ENCODE measurements at places on chromosomes 3 and 15.

DNA sequence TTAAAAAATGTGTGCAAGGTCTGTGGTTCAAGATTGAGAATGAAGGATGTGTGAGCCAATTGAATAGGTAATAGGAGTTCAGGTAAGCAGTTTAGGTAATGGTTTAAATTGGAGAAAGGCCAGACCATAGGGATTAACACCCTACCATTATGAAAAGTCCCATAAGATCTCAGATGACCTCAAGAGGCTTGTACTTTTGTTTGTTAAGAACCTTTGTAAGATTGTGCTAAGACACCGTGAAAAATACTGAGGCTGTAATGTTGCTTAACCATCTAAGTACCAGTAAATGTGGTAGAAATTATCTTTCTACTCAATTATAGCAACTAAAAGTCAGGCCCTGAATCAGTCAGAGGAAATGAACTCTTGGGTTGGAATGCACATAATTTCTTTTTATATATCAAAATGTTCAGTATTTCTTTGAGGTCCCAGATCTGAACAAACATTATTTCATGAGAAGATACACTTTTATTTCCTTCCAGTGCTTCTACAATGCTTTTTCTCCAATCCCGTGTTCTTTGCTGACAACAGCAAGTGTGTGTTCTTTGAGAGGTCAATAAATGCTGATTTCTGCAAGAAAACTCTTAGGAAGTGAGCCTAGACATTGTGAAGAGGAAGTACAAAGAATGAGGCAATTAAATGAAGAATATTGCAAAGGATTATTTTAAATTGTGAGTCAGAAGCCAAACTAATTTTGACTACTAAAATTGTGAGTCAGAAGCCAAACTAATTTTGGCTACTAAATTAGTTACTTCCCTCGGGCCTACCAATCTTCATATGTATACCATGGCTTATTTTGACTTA is 66.4 kb downstream of the TCF12 start:
- DNase-seq, result no peak

GRCh38 chr3:6549296-6549695 is 311.6 kb upstream of the GRM7 start:
- DNase-seq, result no peak

- no peak for DNase-seq
Measured at GRCh38 chr15:44682211-44682610, 18.7 kb upstream of the SPG11 start.

DNA sequence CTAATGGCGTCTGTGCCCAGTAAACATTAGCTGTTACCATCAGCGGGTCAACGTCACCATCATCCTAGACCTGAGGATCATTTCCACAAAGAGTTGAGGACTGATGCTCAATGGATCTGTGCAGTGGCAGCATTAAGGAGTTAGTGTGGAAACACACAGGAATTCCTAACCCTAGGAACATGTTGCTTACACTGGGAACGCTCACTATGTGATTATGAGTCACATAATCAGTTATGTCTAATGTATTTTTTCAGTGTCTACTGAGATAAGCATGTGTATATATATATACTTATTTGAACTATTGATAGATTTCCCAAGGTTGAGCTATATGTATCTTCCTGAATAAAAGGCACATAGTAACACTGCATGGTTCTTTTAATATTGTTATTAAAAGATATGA is 19.0 kb downstream of the ARNT2 start:
- DNase-seq, result no peak

DNA sequence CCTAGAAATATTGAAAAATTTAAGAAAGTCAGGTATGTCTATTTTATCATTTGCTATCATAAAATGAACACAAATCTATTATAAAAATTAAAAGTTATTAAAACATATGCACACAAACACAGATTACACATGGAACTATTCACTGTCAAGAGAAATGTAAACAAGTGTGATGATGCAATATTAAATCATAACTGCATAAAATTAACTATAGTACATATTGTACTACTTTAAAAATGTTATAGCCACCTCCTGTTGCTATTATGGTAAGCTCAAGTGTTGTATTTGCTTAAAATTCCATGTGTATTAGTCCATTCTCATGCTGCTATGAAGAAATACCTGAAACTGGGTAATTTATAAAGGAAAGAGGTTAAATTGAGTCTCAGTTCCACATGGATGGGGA is 54.7 kb upstream of the CMC1 start:
- DNase-seq, result no peak

- peak; percentile 75 for DNase-seq
Measured at GRCh38 chr15:63048776-63049665, 6.5 kb downstream of the TPM1 start.

DNA sequence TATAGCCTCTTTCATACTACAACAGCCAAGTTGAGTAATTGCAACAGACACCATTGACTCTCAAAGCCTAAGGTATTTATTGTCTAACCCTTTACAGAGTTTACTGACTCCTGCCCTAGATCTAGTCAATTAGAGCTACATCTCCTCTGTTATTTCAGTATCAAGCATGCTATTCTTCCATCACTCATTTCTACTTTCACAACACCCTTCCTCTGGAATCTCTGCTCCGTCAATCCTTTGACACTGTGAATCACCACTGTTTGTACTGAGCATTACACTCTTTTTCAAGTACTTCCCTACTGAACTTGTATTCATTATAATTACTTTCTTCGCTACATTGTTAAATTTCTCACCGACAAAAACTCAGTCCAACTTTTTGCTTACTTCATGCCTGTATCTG is 121.8 kb downstream of the ZNF609 start:
- DNase-seq, result no peak

DNA sequence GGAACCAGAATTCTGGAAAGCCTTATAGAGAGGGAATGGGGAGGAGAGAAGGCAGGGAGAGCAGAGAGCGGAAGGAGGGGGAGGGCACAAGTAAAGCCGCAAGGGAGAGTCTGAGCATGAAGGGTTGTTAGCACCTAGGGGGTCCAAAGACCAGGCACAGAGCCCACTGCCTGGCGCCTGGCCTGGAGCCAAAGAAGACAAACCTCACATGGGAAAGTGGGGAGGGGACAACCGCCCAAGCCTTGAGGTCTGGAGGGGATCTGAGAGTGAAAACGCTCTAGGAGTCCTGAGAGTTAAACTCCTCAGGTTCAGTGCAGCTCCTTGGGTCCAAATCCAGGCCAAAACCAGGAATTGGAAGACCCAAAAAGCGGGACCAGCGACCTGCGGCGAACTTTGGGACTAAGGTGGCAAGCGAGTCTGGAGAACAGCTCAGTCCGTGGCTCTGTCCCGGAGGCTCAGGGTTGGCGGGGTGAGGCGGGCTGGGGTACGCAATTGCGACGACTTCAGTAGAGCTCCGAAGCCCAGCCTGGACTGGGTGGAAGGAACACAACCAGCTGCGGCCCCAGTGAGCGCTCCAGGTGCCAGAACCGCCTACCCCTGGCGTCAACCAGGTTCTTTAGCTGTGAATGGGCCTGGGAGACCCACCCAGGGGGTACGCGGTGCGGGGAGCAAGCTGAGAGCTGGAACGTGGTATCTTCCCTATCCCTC is 807 bp upstream of the INAFM2 start:
- no peak for DNase-seq

- DNase-seq, result no peak
Measured at GRCh38 chr3:159848348-159849118, 140.1 kb upstream of the IL12A start.

DNA sequence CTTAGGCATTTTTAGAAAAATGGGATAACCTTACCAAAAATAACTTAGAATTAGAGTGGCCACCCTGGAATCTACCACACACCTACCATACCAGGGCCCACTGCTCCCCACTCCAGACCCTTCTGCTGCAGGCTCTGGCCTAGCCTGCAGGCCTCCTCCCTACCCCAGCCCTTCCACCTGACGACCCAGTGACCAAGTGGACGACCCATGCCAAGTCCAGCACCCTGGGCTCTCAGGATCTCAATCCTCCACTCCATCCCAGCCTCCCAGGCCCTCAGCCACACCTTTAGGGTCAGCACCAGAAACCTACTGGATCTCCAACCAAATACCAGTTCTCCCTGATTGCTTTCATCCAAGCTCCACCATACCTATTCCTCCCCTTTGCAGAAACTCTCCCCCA is 145.8 kb downstream of the TPRA1 start:
- peak; percentile 3 for DNase-seq

GRCh38 chr3:16392717-16393116 is 120.8 kb downstream of the RFTN1 start:
- no peak for DNase-seq

DNA sequence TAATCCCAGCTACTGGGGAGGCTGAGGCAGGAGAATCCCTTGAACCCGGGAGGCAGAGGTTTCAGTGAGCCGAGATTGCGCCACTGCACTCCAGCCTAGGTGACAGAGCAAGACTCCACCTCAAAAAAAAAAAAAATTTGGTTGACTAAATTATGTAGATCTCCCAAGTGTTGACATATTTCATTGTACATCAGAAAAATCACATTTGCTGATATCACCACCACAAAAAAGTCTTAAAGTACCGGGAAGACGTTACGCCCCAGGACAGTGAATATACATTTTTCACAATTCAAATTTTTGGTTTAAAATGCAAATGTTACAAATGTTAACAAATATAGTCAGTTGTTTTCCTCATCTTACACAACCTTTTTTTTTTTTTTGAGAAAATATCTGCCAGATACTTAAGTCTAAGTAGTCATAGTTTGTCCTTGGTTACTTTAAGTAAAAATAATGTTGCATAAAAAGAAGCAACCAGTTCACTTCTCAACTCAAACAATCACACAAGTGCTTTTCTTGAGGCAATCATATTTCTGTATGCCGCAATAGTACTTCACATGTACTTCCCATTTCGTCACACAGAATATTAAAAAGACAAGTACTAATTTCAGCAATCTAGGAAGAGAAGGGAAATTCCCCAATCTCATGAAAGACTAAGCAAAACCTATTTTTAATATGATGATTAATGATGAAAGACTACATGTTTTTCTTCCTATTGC is 41.0 kb upstream of the TCF12 start:
- DNase-seq, result no peak

GRCh38 chr3:197599089-197599765 is 43.5 kb upstream of the BDH1 start:
- peak; percentile 81 for DNase-seq

- DNase-seq, result peak; percentile 46
Measured at GRCh38 chr3:13690636-13691035, 141.7 kb downstream of the FBLN2 start.

DNA sequence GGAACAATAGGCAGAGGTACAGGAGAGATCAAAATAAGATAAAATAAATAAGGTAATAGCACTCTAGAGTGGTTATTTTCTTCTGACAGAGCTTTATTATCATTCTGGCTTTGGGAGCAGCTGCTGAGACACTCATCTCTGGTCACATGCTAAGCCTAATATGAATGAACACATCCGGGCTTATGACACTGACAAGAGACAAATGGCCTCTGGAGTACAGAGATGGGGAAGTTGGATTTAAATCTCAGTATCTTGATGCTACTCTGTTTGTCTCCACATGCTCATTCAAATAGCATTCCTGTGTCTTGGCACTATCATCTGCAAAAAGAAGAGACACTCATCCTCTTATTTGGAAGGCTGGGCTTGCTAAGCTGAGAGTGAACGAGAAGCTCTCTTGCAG is 55.6 kb downstream of the TMEM45A start:
- no peak for DNase-seq

DNA sequence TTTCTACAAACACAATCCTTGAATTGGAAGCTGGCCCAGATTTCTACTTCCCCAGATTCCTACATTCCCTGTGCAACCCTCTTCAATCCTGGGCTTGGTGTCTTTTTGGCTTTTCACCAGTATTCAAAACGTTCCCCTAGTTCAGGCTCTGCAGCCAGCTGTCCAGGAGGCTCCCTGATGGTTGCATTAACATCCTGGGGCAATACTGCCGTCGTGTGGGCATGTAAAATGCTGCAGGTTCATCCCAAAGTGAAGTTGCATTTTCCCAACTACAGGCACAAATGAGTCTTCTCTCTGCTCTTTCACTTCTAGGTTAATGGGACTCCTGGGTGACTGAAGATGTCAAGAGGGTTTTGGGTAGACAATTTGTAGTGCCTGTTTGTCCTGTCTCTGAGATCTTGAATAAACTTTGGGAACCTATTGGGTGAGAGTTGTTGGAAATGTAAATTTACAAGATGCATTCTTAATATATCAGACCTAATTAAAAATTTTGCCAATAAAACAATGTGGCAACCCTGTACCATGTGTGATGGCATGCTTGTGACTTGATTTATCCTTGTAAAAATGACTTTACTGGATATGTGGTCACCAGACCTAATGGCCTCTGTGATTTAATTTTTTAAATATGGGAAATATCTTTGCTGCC is 28.6 kb downstream of the SOX14 start:
- peak; percentile 39 for DNase-seq

GRCh38 chr3:30315447-30315846 is 291.0 kb upstream of the TGFBR2 start:
- no peak for DNase-seq

DNA sequence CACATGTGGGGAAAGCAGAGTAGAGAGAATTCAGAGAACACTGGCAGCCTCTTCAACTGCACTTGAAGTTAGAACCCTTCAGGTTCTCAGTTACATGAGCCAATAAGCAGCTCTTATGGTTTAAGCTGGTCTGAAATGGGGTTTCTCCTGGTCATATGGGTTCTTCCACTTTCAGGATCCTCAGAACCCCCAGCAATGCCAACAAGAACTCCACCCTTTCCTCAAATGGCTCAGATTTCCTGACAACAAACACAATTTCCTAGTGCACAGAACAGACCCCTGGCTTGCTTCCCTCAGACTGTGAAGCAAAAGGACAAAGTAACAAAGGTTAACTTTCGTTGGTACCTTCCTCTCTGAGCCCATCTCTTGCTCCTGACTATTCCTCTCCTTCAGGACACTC is 23.9 kb upstream of the FRMD4B start:
- DNase-seq, result no peak

DNA sequence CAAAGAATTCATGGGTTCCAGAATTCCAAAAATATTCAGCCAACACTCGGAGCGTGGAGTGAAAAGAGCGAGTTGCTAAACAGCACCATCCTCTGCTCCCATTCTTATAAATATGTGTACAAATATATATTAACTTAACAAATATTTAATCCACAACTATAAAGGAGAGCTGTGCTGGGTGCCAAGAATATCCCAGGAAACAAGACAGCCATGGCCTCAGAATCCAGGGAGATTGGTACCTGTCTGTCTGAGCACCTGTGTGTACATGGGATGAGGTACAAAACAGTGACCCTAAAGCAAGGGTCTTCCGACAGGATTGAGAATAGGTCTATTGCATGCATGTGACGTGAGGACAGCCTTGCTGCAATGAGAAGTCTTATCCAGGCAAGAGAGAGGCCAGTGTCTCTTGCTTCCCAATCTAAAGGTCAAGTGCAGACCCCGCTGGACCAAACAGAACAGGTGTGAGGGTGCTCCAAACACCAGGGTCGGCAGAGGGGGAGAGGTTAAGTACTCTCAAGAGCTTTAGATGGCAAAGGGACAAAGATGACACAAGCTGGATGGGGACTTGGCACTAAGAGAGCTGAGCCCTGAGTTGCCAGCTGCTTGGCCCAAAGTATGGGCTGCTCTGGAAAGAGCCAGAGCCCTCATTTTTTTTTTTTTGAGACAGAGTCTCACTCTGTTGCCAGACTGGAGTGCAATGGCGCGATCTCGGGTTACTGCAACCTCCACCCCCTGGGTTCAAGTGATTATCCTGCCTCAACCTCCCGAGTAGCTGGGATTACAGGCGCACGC is 36.2 kb downstream of the HOMER2 start:
- DNase-seq, result no peak

GRCh38 chr15:30997270-30997669 is 5.8 kb upstream of the MTMR10 start:
- no peak for DNase-seq

GRCh38 chr15:88262064-88262463 is 5.5 kb upstream of the NTRK3 start:
- no peak for DNase-seq

Data from femur (tissue), 1 donor.